Non-pigmented ciliary epithelial cell (primary cell): ENCODE measurements at places on chromosomes 11 and 22.

DNA sequence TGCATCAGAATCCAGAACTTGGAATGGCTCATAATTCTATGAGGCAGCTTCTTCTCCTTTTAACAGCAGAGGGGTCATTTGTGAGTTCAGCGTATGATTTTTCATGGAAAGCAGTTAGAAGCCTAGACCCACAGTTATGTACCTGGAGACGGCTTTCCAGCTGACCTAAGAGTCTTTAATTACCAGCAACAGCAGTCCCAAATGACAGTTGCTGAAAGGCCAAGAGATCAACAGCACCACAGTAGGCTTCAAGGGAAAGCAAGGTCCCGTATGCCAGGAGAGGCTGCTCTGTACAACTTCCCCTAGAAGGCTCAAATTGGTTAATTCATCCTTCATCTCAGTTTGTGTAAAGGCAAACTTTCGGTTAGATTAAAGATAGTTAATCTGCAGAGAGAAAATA is 363.0 kb downstream of the SOX6 start:
- no peak for DNase-seq

GRCh38 chr11:65915101-65915820 is 3.6 kb downstream of the C11orf68 start:
- no peak for DNase-seq

- DNase-seq, result no peak
Measured at GRCh38 chr22:37287550-37287951, 5.2 kb downstream of the CYTH4 start.

GRCh38 chr11:119686177-119686882 is 42.7 kb downstream of the NECTIN1 start:
- no peak for DNase-seq

DNA sequence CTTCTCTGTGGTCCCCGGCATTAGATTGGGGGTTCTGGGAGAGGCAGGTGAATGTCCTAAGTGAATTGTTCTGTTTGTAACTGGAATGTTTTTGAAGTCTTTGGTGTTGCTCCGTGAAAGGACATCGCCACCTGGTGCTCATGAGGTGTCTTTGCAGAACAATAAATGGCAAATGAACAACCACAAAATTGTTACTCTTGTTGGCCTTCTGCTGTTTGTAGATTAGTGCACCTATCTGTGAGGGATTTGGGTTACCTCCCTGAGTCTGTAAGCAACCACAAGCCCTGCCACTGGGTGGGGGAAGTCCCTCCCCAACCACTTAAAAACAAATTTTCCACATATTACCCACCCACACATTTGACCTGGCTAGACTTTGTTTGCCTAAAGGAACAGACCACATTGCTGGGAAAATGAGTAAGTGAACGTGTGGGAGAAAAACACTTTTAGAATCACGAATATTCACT is 4.7 kb downstream of the MPEG1 start:
- peak; percentile 85 for DNase-seq

GRCh38 chr11:11708256-11708655 is 86.5 kb upstream of the GALNT18 start:
- DNase-seq, result no peak

DNA sequence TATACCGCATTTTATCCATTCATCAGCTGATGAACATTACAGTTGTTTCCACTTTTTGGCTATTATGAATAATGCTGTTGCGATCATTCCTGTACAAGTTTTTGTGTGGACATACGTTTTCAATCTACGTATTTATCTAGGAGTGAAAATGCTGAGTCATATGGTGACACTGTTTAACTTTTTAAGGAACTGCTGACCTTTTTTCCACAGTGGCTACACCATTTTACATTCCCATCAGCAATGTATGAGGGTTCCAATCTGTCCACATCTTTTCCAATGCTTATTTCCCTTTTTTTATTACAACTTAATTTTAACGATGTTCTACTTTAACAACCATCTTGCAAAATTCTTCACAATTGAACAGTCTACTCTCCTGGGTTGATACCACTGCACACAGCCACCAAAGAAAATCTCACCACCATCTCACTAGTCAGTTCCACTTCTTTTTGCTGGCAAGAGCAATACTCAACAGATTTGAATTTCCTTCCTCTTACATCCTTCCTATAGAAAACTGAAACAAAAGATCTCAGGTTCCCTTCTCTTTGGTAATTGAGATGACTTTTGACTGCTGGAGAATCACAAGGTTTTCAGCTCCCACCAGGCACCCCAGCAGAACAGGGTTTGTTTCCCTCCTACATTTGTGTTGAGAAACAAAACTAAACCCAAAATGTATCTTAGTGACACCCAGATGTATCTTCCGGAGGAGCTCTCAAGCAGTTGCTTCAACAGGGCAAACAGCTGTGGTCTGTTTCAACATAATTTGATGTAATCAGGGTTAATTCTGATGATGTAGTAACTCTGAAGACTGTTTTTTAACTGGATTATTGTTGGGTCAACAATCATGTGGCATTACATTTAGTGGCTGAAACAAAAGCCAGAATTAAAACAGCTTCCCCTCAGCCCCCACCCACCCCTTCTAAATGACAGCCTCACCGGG is 7.0 kb upstream of the GAB2 start:
- DNase-seq, result peak; percentile 23

DNA sequence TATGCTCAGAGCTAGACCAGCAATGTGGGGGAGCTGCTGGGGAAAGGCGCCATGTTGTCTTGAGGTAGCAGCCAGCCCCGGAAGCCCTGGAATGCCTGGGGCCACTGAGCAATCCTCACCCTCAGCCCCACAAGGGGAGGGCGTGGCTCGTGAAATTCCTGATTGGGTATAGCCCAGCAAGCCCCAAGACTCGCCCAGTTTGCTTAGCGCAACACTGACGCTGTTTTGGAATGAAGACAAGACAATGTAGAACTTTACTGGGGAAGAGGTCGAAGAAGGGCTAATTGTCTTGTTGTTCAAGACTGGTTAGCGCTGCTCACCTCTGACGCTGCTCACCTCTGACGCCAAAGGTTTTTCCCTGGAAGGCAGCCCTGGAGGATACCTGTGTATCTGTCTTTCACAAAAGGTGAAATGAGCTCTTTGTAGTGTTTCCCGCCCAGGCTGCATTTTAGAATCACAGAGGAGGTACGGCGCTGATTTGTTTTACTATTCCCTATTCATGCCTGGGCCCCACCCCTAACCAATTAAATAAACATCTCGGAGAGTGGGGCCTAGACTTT is 47.6 kb downstream of the ST3GAL4 start:
- no peak for DNase-seq

DNA sequence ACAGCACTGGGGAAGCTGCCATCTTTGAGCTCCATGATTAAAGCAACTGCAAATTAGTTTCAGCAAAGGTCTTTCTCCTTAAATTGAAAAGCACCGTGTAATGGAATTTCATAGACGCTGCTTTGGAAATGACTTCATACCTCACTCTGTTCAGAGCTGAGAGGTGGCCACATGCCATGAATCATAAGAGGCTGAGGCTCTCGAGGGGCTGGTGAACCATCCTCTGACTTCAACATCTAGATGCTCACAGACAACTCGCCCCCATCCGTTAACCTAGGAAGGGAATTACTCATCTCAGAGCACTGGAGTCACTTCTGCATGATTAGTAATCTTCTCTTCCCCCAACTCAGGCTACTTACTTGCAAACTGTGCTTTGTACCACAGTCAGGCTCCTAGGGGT is 122.3 kb downstream of the RCN1 start:
- DNase-seq, result peak; percentile 72

DNA sequence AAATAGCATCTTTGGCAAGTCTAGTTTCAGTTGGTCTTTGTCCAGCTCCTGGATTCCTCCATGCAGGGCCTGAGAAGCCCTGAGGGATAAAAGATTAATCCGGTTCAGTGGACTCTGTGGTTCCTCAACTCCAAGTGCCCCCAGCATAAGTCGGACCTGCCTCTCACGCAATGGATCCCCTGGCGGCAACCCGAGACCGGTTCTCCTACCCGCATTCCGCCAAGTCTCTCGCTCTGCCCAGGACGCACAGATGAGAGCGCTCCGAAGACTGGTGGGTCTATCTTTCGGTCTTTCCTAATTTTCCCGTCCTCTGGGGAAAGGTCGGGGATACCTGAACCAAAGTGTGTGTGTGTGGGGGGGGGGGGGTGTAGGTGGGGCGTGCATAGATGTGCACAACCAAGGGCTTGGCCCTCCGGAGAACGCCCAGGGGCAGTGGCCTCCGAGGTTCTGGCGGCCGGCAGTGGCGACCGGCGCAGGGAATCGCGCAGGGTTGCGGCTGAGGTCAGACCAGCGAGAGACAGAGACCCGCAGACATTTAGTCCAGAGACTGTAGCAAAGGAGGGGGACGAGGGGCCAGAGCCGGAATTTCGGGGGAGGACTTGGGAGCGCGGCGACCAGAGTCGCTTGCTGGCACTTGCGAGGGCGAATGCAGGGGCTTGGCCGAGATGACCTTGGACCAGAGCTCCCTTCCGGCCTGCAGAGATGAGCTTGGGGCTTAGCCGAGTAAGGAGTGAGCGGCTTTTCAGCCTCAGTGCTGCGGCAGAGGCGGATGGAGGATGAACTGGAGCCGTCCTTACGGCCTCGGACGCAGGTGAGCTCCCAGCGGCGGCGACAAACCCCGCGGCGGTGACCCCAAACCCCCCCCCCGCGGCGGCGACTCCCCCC is 712 bp upstream of the SLC2A11 start:
- no peak for DNase-seq

DNA sequence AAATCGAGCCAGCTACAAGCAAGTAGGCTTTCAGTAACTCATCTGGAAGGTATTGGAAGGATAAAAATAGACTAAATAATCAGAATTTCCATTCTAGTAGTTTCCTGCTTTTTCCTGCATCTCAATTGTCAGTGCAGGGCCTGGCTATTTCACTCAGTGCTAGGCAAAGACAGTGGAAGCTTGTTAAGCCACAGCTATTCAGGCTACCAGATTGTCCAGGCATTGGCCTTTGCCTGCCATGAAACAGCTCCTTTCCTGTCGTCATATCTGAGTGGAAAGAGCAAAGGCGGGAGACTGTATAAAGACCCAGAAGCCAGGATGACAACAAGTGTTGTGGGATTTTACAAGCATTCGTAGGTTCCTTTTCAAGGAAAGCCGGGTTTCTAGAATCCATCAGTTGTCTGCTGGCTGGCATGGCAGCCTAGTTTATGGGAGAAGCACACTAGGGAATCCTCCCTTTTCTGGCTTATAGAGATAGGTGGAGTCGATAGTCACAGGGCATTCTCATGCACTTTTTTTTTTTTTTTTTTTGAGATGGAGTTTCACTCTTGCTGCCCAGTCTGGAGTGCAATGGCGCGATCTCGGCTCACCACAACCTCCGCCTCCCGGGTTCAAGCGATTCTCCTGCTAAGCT is 2.0 kb upstream of the TNRC6B start:
- no peak for DNase-seq

GRCh38 chr11:12224537-12224893 is 114.1 kb downstream of the MICAL2 start:
- DNase-seq, result no peak

GRCh38 chr22:42169055-42169469 is 38.5 kb upstream of the CYP2D6 start:
- no peak for DNase-seq

DNA sequence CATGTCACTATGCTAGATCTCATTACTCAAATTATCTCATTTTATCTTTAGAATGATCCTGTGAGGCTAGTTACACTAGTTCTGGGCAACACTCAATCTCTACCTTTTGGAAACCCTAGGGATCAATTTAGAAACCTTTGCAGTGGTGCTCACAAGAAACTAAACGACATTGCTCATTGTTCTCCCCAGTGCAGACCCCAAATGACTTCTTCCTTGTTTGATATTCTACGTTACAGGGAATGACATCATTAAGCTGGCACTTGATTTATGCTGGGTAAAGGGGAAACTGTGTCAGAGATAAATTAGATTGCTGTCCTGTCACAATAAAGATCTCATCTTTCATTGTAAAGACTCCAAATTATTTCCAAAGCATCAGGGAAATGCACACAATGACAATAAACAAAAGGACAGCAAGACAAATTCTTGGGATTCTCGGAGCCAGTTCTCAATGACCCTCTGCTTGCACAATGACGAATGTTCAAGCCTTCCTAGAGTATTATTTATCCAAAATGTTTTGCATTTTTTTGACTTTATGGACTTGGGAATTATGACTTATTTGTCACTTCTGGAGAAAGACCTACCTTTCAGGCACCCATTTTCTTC is 1121.8 kb upstream of the TENM4 start:
- no peak for DNase-seq

DNA sequence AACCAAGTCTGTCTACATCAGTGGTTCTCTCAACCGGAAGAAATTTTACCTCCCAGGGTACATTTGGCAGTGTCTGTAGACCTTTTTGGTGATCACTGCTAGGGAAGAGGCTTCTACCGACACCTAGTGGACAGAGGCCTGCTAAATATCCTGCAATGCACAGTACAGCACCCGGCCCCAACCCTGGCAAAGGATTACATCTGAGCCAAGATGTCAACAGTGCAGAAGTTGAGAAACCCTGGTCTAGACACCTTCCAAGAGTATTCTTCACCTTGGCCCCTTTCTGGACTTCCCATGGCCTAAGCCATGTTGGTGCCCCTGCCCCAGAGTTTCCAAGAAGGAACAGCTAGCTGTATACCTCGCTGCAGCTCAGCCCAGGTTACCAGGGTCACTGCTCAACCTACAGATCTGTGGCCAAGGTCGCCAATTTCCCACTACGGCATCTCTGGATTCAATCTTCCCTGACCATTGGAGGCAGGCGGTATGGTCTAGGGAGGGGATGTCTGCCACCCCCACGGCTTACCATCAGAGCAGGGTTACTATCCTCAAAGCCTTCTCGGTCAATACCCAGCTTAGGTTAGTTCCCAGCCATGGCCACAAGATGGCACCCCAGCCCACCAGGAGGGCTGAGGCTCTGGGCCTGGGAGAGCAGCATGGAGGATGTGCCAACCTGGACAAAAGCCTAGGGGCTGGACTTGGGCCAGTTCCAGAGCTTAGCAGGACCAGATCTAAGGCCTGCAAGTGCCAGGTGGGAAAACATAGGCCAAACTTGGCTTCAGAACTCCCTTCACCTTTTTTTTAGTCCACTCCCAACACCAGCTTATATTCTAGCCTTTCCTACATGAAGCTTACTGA is 3.7 kb upstream of the KCNC1 start:
- DNase-seq, result no peak

GRCh38 chr11:23953951-23954710 is 542.7 kb upstream of the LUZP2 start:
- no peak for DNase-seq

- DNase-seq, result no peak
Measured at GRCh38 chr11:76661834-76662434, 8.6 kb downstream of the LRRC32 start.
